ENCODE measurements at places on chromosomes 1 and 21. TPM values are rescaled to one million over a fixed set of nuclear protein-coding genes. Genes with fewer than 3 reads are reported as not detected.
A peak's percentile ranks its signal among the peaks of the same experiment; 100 is the strongest.

Gene KIF21B
- total RNA-seq: 26.5 TPM

Gene SPATA46
- not detected for total RNA-seq

DNA sequence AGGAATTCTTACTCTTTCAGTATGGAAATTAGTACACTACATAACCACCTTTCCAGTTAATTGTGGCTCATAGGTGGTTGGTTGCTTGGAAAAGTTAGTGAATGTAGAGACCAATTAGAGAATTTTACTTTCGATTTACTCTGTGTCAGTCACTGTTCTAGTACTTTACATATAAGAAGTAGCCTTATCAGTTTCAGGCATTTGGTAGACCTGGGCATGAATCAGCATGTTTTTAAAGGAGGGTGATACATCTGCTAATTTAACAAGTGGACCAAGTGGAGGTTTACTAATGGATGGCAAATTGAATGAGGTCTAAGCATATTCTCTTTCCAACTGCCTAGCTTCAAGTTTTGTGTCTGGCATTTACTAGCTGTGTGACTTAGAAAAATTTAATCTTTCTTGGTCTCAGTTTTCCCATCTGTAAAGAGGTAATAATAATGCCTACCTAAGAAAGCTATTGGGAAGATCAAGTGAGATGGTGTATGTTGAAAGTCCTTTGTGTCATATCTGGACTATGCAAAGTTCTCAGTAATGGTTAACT, 1158.6 kb downstream of the PLA2G4A start:
- no peak overlapping the region for H3K4me3 ChIP-seq
- H3K4me1 ChIP-seq: no peaks in the 10 kb centered on the region
- H3K27me3 ChIP-seq: no peaks in the 10 kb centered on the region
- no peaks in the 10 kb centered on the region for H3K36me3 ChIP-seq
- DNase-seq: no peak

DNA sequence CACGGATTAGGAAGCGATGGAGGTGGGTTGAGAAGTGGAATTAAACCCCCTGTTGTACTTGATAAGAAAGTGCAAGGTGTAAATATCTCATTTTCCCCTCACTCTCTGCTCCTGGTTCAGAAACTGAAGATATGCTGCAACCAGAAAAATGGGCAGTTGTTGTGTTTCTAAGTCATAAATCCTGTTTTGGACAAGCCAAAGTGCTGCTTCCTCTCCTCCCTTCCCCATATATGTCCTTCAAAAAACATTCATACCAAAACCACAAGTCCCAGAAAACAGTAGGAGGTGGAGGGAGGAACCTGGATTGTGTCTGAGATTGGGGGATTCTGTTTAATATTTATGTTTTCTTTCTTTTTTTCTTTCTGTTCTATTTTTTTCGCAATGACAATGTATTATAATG, 13.6 kb upstream of the ZNF362 start:
- no peak for DNase-seq
- no peak overlapping the region for H3K4me3 ChIP-seq
- H3K36me3 ChIP-seq: no peaks in the 10 kb centered on the region
- no peak overlapping the region for H3K27ac ChIP-seq
- H3K27me3 ChIP-seq: no peaks in the 10 kb centered on the region

GRCh38 chr1:229230893-229231753, 39.8 kb upstream of the RAB4A start:
- no peaks in the 10 kb centered on the region for H3K27me3 ChIP-seq
- no peak for DNase-seq
- H3K4me1 ChIP-seq: peaks cover 24% of the 10 kb centered on the region
- peak overlapping the region; percentile 56 for H3K27ac ChIP-seq
- no peaks in the 10 kb centered on the region for H3K36me3 ChIP-seq

Data from H1 (cell line).